A549 treated with Hydrocortisone at 1 μM for 4 hours (cell line): ENCODE measurements at places on chromosomes 2 and 18. TPM values are rescaled to one million over a fixed set of nuclear protein-coding genes. Genes with fewer than 3 reads are reported as not detected.

Gene ASB18
- total RNA-seq, result not detected in 5 replicates

Gene GPR75
- total RNA-seq, result 1.5 to 2.3 TPM (median 1.8 TPM) in 5 replicates

Gene SCN3A
- 0.01 TPM in 1 of 5 replicates, not detected in the others for total RNA-seq

Gene GMPPA
- 36.9 to 40.3 TPM (median 37.8 TPM) in 5 replicates for total RNA-seq

Gene RFTN2
- total RNA-seq, result 0.02 TPM in 1 of 5 replicates, not detected in the others

Gene FN1
- total RNA-seq, result 185 to 307 TPM (median 197 TPM) in 5 replicates

Gene IL1B
- 0.06 to 0.26 TPM (median 0.18 TPM) in 5 replicates for total RNA-seq
